ENCODE measurements at places on chromosomes 1 and 21.

DNA sequence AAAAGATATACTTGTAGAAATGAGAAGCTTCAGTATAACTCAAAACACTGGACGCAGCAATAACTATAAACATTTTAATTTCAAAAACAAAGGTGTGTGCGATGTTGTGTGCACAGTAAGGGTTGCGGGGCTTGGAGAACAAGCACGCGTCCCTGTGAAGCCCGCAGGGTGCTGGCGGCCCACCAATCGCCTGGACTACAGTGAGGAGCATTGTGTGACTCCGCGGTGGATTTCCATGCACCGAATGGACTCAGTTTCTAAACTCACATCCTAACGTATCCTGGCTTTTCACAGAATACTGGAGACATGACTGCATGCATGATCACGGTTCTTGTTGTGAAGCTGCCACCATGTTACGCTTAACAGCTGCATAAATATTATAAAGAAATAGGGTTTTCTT lies 33.0 kb downstream of the NTPCR start:
- DNase-seq = no peak

- no peak for DNase-seq
Observed at GRCh38 chr1:217660353-217661062, 29.4 kb downstream of the SPATA17 start.

- no peak for DNase-seq
Observed at GRCh38 chr1:15151377-15151806, 2.2 kb upstream of the TMEM51 start.

GRCh38 chr1:225866061-225866837 lies 15.9 kb downstream of the TMEM63A start:
- DNase-seq = peak; percentile 28

GRCh38 chr1:118481126-118481525 lies 296.1 kb upstream of the SPAG17 start:
- no peak for DNase-seq

GRCh38 chr1:107328087-107328486 lies 187.2 kb downstream of the NTNG1 start:
- DNase-seq = no peak

DNA sequence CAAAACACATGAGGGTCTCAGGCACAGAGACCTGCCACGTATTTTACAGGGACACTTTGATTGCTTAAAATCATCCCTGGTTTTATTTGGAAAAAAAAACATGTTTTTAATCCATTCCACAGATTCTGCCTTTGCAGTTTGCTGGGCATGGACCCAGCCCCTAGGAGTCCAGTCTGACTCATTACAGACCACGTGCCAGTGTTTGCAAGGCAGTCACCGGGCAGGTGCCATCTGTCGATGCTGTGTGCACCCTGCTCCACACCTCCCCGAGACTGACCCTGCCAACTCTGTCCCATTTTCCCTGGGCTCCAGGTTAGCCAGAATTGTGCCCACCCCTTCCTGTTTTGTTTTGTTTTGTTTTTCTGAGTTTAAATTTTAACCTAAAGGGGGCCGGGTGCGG lies 148.4 kb upstream of the TMEM51 start:
- DNase-seq = no peak

DNA sequence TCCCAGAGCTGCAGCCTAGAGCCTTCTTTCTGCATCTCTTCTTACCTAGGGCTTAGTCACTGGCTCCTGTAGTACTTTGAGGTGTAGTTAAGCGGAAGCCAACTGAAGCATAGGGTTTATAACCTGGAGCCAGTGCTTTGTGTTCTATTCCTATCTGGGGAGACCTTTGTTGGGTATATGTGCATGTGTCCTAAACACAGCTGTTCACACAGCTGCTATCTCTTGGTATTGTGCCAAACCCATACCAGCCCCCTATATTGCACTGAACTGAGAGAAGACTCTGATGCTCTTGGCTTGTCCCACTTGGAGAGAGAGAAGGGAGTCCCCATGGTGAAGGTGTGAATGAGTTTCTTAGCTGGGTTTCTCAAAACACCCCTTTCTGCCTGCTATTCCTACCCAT lies 17.2 kb upstream of the NFASC start:
- DNase-seq = no peak

- DNase-seq = no peak
Observed at GRCh38 chr1:102891868-102892625, 216.3 kb downstream of the COL11A1 start.

GRCh38 chr1:70685300-70686286 lies 274.5 kb downstream of the CTH start:
- DNase-seq = peak; percentile 4

GRCh38 chr1:152313970-152314369 lies 11.1 kb downstream of the FLG start:
- no peak for DNase-seq

DNA sequence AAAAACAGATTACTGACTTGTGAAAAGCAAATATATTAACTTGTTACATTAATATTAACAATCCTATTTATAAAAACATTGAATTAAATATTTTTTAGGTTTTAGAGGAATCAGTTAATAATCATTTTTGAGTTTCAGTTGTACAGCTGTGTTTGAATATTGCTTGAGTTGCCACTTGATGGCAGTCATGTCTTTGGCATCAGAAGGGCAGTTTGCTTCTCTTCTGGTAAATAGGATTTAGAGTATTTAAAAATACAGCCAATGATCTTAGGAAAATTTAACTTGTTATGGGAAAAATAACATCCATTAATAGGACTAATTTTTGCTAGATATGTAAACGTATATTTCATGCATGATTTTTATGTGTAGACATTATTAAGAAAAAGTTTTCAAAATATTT lies 234.1 kb downstream of the NCAM2 start:
- no peak for DNase-seq

DNA sequence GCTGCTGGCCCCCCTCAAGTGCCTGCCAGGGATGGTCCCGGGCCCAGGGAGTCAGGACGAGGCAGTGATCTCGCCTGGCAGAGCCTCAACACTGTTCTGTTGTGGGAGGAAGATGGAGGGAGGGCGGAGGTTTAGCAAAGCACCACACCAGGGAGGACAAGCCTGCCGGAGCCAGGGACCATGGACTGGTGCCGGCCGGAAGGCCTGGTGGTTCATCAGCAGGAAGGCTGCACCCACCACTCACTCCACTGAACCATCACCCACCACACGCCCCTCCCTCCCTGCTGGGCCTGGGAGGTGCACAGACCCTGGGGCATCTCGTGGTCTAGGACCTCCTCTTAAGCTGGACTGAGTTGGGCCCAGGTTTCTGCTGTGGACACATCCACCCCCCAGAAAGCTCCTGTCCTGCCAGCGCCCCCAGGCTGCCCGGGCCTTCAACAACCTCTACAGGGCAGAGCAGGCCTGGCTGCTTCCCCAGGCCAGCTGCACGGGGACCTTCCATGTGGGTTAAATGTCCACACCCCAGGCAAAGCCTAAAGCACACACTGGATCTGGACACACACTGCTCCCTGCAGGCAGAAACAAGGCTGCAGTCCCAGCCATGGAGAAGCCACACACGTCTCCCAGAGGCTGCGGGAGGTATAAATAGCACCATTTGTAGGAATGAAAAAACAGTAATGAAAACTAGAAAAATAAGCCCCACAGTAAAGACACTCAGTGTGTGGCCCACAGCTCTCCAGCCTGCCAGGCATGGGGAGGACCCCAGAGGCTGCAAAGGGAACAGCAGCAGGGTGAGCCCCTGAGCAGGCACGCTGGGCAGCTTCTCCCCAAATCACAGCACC lies 10.4 kb upstream of the TMEM240 start:
- DNase-seq = no peak

Measured in stimulated activated CD4-positive, alpha-beta T cell treated with anti-CD3 and anti-CD28 coated beads, Interleukin-1b, Interleukin-23, amount 100 ng/mL, for 1 hour (primary cell).